Activated CD4-positive, alpha-beta T cell treated with anti-CD3 and anti-CD28 coated beads for 48 hours (primary cell): ENCODE measurements at places on chromosomes 7 and 10.
A peak's percentile ranks its signal among the peaks of the same experiment; 100 is the strongest.

DNA sequence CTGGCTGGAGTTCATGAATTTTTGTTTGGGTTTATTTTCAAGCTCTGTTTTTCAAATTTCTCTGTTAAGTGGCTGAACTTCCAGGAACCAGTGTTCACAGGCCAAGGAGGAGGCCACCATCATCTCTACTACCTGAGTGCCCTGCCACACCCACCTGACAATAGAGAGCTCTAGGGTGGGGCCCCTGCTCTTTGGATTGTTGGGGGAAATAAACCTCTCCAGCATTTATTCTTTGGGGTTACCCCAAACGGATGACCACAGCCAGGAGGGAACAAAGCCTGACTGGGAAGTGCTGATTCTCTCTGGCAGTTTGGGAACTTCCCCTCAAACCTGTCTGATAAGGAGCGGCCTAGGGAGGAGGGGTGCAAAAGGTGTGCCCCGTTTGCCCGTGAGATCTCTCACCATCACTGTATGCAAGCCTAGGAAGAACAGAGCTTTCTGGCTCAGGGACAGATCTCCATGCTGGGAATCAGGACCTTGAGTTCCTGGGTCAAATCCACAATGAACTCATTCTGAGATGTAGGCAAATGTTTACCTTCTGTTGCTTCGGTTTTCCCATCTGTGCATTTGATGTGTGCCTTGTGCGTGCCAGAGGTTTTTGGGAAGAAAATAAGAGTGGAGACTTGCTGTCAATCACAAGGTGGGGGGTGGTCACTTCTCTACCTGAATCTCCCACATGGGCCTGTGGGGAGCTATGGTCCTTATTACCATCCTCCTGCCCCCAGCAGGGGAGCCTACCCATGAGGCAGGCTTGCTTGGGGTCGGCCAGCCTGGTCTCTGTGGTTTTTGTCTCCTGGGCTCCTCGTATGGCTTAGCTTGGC is 27.7 kb upstream of the PDCD4 start:
- no peak for DNase-seq

DNA sequence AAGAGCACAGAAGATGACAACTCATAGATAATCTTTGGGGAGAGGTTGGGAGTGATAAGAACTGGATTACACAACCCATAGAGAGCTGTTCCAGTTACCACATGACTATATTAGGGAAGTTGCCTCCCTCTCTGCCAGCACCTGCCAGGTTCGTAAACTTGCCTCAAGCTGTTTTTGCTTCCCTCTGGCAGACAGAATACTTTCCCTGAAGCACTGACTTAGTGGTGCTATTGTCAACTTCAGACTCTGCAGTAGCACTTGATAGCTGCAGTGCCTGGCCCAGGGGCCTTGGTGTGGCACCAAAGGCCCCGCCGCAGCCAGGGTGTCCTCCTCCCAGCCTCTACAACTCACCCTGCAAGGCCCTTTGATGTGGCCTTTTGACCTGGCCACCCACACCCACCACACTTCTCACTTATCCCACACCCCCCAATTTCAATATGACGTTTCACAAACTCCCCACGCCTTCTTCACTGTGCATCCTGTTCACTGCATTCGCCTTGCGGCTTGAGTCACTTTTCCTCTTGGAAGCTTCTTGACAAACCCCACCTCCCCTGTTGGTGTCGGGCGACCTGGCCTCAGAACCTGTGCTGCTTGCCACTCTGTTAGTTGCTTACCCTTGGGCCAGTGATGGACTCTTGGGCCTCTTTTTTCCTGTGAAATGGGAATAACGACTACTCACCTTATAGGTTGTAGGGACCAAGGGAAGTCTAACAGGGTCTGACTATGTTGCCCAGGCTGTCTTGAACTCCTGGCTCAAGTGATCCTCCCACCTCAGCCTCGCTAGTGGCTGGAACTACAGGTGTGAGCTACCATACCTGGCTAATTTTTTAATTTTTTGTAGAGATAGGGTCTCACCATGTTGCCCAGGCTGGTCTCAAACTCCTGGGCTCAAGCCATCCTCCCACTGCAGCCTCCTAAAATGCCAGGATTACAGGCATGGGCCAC is 50.2 kb upstream of the PODXL start:
- no peak for DNase-seq

DNA sequence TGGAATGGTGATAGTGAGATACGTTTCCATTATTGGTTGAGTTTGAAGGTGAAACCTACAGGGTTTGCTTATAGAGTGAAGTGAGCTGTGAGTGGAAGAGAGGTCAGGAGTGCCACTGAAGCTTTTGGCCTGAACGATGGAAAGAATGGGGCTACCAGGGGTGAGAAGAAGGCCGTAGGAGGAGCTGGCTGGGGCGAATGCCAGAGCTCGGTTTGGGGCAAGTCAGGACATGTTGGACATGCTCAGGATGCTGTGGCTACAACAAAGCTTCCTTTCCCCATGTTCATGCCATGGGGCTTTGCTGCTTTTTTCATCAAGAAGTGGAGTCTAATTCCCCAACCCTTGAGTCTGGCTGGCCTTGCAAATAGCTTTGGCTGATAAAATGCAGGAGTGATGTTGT is 253.7 kb downstream of the GLRX3 start:
- DNase-seq = no peak

- no peak for DNase-seq
Observed at GRCh38 chr7:22765609-22766008, 38.6 kb downstream of the IL6 start.

DNA sequence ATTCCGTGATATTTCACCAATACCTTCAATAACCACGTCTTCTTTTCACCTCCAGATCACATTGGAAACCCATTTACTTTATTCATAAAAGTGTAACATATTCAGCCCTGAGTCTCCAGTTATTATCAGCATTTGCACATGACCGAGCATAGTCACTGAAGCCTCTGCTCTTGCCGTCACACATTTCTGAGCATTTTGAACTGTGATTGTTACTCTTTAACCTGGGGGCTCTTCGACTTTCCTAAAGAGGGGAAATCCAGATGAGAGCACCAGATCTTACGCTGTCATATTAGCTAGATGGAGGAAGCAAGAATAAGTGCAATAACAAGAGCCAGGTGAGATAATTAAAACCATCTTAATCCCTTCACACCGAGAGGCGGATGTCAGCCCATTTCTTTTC is 260.0 kb upstream of the NRP1 start:
- DNase-seq = no peak

GRCh38 chr7:83946801-83947200 is 247.8 kb downstream of the SEMA3A start:
- no peak for DNase-seq

- DNase-seq = peak; percentile 33
Observed at GRCh38 chr10:89062861-89063260, 72.3 kb downstream of the FAS start.

- DNase-seq = no peak
Observed at GRCh38 chr10:79103585-79103984, 34.8 kb downstream of the ZMIZ1 start.

DNA sequence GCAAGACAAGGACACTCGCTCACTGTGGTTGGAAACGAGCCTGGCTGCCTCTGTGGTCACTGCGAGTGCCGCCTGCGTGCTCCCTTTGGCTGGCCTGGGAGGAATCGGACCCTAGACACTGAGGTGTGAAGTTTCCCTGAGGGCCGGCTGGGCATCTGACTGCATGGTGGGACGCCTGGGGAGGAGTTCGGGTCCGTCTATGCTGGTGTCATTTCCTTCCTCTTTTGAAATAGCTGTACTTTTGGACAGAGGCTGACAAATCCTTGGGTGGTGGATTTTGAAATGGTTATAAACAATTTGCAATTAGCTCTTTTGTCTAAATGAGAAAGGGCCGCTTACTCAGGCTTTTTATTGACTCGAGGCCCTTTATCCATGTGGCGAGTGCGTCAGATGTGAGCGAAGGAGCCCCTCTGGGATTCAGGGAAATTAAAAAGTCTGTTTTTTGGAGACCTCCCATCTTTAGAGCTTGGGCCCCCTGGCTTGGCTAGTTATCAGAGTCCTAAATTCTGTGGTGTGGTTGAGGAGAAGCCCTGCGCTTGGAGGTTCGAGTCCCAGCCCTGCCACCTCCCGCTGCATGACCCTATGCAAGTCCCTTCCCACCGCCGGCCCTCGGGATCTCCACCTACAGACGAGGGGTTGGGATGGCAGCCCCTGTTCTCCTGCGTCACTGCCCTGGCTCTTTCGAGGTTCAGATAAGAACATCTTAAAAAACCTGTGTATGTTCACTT is 147.1 kb downstream of the RGS10 start:
- DNase-seq = no peak

DNA sequence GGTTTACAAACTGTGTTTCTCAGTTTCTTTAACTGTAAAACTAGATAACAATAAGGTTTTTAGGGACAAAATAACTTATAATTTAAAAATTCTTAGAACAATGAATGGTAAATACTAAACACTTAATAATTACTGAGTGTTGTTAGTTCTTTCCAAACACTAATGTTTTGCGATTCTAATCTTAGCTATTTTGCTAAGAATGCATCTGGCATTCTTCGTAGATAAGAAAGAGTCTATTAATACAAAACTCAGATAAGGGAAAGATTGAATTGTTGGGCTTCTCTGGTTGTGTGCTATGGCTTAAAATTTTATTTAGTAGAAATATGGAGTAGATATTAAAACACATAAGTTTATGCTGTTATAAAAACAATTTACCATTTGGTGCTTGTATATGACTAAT is 45.4 kb downstream of the TMEM229A start:
- no peak for DNase-seq

DNA sequence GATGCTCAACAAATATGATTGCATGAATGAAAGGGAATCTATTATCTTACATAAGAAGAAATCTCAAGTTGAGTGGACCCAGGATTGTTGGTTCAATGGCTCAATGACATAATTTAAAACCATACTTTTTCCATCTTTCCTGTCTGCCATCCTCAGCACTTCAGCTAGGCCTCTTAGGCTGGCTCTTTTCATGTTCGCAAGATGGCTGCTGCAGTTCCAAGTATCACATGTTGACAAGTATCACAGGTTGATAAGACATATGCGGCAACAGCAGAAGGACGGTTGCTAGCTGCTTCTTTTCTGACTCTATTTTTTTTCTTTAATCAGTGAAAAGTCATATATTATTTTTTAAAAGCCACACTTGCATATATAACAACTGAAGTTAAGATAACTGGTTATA is 79.0 kb upstream of the CDK6 start:
- no peak for DNase-seq
